ENCODE measurements at places on chromosomes 3 and 15. TPM values are rescaled to one million over a fixed set of nuclear protein-coding genes. Genes with fewer than 3 reads are reported as not detected.

Gene SHF
- polyA plus RNA-seq: 5.8 TPM

DNA sequence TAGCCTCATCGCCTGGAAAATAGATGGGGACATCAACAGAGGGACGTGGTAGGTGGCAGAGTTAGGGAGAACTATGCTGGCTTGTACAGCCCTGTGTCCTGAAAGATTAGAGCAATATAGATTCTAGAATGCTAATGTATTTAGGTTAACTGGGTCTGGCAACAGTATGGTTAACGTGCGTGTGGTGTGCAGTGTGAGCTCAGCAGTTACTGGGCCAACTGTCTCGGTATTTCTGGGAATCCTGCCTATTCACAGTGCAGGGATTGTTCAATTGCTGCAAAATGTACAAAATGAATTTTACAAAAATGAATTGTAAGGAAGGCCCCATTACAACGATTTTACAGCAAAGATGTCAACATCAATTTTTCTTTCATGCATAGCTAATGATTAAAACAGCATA is 20.6 kb downstream of the MEIS2 start:
- no peak for DNase-seq

Gene POPDC2
- 805 TPM for polyA plus RNA-seq

- no peak for DNase-seq
These were observed 69.6 kb downstream of the ATP10A start for GRCh38 chr15:25793354-25794050.

GRCh38 chr15:41904541-41905005 is 10.7 kb upstream of the SPTBN5 start:
- peak; percentile 70 for DNase-seq

Gene CPLX3
- polyA plus RNA-seq: 14.6 TPM

DNA sequence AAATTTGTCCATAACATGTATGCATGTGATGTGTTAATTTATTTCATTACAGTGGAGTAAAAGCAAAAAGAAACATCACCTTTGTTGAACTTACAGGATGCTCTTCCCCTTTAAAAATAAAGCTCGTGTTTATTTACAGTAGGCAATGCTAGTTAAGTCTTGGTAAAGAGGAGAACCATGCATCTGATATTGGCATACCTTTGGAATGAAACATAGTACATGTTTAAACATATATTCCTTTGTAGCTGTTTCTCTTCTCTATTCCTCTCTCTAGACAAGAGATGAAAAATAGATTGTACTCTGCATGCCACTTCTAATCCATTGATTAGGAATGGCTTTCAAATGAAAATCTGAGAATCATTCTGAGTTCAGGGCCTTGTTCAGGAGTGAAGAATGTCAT is 374.9 kb upstream of the CNTN4 start:
- no peak for DNase-seq

GRCh38 chr15:57550640-57551039 is 41.1 kb upstream of the MYZAP start:
- peak; percentile 58 for DNase-seq

Gene SLC35A5
- polyA plus RNA-seq: 9.2 TPM

- no peak for DNase-seq
These were observed 392.2 kb upstream of the ROBO1 start for GRCh38 chr3:80159990-80160506.

- DNase-seq: no peak
These were observed 168.4 kb upstream of the BCL6 start for GRCh38 chr3:187913617-187914033.

Gene C2CD4A
- not detected for polyA plus RNA-seq

GRCh38 chr3:192444096-192444790 is 283.1 kb downstream of the FGF12 start:
- peak; percentile 39 for DNase-seq

DNA sequence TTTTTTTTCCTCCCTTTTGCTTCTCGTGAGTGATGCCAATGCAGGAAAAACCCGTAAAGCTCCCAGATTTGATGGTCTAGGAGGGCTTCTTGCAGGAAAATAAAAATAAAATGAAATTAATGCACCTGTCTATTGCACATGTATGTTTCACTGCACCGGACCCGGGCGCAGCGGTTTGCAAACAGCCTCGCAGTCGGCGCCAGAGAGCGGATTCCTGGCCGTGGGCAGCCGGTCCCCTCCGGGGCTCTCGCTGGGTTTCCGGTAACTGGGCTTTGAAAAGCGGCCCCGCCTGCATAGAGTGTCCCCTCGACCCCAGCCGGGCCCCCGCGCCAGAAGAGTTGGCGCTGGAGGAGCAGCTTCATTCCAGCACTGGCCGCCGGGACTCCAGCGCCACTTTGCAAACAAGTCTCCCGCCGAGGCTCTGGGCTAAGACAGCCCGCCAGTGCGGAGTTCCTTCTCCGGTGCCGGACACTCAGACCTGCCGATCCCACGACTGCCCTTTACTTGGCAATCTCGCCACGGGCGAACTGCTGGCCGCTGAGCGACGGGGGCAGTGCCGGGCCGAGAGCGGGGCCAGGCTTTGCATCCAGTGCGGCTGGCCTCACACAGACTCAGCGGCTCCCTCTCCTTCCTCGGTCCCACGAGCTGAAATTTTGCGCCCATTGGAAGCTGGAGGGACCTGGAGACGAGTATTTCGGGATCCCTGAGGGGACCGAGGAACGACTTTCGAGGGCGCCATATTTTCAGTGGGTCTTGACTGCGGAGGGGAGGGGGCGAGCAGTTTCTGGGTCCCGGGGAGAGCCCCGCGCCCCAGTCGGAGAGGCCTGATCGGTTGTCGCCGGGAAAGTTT is 225.9 kb upstream of the C2CD4B start:
- peak; percentile 48 for DNase-seq

Gene GALNT15
- 8.0 TPM for polyA plus RNA-seq
